H4 (cell line): ENCODE measurements at places on chromosomes 12 and 14.

- DNase-seq = no peak
These were observed 37.9 kb upstream of the MDM1 start for GRCh38 chr12:68370006-68370590.

GRCh38 chr14:67517083-67517482, 16.0 kb upstream of the PLEKHH1 start:
- DNase-seq = no peak

GRCh38 chr14:104536942-104537612, 42.5 kb upstream of the C14orf180 start:
- peak; percentile 63 for DNase-seq

DNA sequence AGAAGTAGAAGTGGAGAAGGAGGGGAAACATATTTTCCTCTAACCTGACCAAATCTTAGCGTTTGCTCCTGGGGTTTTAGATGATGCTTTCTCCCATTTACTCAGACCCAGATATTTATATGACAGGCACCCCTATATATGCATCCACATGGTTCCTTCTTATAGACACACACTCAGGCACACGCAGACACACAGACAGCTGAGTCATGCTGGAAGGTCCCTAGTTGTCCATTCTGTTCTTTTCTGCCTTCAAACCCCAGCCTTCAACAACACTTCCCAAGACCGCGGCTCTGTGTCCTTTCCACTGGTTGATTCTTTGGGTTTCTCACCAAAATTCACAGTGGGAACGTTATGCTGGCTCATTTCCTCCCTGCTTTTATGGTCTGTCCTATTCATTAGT, 52.1 kb downstream of the HSPB8 start:
- DNase-seq = no peak

GRCh38 chr14:43621282-43621681, 885.8 kb downstream of the FSCB start:
- DNase-seq = no peak

DNA sequence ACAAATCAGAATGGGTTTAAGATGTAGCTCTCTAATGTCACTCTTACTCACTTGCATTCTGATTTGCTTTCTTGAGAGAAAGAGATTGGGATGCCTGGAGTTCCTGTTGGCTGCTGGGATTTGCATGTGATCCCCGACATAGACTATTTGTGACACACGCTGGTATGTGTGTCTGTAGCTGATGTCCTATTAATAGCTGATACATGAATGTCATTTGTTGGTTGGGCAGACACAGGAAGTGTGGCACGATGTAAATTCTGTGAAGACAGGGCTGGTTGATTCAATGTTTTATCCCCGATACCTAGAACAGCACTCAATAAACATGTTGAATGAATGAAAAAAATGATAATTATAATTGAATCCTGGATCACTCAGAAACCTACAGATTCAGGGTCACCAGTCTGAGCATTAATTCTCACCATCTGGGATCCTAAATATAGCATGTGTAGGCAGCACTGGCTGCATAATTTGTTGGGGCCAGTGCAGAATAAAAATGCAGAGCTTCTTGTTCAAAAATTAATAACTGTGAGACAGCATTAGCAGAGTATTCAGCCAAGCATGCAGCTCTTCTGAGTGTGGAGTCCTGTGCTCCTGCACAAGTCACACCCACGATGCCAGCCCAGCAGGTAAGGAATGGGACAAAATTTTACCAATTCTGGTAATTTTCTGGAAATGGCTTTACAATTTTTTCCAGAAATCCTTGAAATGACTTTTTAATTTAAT, 35.5 kb upstream of the SOCS2 start:
- no peak for DNase-seq

DNA sequence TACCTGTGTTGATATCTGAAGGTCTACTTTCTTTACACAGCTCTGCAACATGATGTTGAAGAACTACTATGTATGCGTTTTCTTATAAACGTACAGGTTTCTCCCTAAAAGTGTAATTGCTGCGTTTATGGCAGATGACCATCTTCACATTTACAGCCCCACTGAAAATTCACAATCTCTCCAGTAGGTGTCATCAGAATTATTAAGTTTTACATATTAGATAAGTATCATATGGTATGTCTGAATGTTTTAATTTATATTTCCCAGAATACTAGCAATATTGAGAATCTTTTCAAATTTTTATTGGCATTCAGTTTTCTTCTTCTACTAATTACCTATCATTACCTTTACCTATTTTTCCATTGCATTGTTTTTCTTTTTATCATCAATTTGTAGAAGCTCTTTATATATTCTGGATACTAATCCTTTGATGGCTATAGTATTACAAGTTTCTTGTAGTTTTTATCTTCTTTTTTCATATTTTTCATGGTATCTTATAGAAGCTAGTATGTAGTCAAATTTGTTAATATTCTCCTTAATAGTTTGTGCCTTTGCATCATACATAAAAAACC, 123.5 kb downstream of the CAPZA3 start:
- DNase-seq = no peak

- peak; percentile 48 for DNase-seq
These were observed 392.0 kb downstream of the RPL10L start for GRCh38 chr14:46259536-46259935.
